Stimulated activated CD8-positive, alpha-beta memory T cell treated with anti-CD3 and anti-CD28 coated beads, Interleukin-7, amount 100 ng/mL, for 4 hours (primary cell): ENCODE measurements at places on chromosomes 13 and 19.

GRCh38 chr13:21058361-21058760, 3.0 kb downstream of the LATS2 start:
- DNase-seq = no peak

GRCh38 chr19:43983544-43983911, 460 bp upstream of the ZNF155 start:
- no peak for DNase-seq

DNA sequence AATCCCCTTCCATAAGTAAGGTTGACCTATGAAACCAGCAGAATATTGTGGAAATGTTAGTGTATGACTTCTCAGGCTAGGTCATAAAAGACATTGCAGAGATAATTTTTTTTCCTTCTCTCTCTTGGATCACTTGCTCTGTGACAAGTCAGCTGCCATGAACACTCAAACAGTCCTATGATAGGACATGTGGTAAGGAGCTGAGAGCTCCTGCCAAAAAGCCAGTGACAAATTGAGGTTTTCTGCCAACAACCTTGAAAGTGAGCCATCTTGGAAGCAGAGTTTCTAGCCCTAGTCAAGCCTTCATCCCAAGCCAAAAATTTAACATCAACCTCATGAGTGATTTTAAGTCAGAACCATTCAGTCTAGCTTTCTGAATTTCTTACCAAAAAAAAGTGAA, 270.9 kb upstream of the NBEA start:
- no peak for DNase-seq

GRCh38 chr13:84607261-84608013, 725.2 kb upstream of the SLITRK1 start:
- no peak for DNase-seq

DNA sequence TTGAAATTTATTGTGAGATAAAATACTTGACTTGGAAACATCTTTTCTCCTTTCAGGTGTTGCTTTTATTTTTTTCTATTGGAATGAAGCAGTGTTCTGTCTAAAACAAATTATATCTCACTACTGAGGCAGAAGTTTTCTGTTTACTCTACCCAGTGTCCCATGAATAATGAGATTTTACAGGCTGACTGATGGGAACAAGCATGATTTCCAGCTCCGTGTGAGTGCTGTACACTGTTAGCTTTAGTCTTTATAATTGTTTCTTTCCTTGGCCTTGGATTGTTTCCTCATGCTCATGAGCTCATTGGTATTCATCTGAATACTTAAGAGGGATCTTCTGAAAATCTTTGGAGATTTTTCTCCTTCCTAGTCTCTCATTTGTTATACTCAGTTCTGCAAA, 2049.5 kb upstream of the PRR20A start:
- no peak for DNase-seq

- no peak for DNase-seq
Observed at GRCh38 chr13:103289681-103290080, 223.5 kb upstream of the SLC10A2 start.

GRCh38 chr13:85408415-85408814, 390.8 kb downstream of the SLITRK6 start:
- no peak for DNase-seq

- no peak for DNase-seq
Observed at GRCh38 chr19:30557212-30557611, 185.0 kb downstream of the ZNF536 start.

DNA sequence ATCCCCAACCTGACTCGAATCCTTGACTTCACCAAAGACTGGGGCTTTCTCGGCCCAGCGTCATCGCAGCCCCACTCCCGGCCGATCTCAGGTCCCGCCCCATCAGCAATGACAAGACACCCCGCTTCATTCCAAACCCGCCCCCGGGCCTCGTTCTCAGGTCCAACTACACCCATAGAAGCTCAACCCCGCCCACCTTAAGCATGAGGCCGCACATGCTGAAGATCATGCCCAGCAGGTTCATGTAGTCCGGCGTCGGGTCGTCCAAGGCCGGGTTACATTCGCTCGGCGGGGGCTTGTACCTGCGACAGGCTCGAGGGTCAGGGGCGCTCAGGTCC, 2.3 kb downstream of the WDR83 start:
- DNase-seq = peak; percentile 55

DNA sequence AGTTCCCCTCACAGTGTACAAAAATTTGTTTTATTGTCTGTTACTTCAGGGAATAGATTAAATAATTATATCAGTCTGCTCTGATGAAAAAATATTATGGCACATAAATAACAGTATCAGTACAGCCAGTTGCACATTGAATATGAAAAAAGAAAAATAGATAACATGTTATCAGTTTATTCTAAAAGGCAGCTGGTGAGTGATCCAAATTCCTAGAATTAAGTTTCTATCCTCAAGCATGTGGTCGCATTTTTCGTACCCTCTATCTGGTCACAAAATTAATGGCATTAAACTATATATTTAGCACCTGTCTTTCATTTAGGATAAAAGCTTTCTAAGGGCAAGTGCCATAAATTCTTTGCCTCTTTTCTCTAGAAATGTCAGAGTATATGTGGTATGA, 944.8 kb upstream of the PCDH9 start:
- no peak for DNase-seq

DNA sequence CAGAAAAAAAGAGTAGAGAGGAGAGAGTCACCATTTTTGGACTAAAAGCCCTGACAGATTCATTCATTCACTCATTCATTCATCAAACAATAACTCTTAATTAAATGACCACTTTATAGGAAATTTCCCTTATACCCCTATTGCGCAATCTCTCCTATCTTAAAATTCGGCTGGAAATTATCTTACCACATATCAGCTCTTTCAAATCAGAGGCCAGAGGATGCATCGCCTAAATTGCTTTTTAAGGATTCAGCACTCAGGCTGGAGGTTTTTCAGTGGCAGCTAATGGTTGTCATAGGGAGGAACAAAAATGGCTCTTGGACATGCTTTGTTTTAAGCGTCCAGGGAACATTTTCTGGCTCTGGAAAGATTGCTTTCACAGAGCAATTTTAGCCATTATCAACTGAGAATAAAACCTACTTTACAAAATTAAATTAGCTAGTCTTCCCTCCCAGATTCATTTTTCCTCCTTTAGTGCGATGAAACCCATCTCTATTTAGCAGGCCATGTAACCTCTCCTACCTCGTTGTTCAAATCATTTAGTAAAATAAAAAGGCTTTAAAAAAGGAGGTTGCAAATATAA, 115.2 kb downstream of the OLFM4 start:
- no peak for DNase-seq

DNA sequence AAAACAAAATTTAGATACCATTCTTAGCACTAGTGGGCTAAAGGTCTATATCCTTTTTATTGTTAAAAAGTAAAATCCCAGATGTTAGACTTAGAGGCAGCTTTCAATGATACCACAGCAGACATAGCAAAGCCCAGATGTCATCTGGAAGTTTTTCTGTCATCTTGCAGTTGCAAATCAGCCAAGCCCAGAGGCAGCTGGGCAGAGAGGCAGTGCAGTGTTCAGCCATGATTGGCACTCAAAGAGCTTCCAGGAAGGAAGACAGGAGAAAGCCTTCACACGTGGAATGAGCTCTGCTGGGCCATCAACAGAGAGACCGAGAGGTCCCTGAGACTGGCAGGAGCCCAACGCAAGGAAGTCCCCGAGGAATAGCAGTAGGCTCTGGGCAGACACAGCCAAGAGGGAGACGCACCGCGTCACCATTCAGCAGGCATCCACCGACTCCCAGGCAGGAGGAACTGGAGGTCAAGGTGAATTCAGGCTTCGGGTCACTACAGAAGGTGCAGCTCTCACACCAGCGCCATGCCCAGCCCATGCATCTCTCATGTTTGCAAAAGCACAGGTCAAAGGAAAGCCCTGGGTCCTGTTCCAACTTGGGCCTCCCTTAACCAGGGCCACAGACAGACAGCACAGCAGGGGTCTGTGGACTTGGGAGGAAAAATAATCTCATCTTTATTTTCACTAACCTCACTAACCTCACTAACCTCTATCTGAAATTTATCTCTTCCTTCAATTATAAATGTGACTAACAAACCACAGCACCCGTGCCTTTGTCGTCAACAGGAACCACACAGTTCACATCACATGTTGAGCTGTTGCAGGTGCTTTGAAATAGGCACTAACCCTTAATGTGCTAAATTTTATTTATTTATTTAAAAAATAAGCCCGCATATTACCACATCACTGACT, 54.9 kb downstream of the TUBGCP3 start:
- no peak for DNase-seq

- no peak for DNase-seq
Observed at GRCh38 chr19:32289566-32290210, 55.7 kb upstream of the ZNF507 start.

DNA sequence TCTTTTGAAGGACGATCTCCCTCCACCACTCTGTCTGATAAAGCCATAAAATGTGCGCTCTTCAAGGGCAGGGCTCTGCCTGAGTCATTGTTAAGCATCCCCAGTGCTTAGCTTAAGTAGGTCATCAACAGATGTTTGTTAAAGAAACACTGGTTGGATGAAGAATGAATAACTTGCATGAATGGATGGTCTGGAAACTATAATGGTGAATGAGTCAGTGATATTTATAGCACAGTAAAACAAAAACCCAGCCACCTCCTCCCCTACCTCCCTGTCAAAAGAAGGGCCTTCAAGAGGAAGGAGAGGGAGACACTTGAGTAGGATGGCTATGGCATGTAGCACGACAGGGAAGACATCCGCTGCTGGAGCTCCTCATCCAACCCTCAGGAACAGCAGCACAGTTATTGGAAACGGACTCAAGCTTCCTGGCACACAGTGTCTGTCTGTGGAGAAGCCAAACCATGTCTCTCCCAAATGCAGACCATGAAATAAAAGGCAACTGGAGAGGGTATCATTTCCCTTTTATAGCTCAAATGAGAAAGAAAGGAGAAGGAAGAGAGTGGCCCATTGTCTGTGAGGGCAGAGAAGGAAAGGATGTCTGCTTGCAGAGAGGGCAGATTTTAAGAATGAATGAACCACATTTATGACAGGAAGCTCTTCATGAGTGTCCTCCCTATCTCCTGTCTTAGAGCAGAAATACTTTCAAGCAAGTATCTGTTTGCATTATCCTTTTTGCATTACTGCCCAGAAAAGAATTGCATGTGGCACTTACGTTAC, 183.5 kb upstream of the UBL3 start:
- no peak for DNase-seq

- DNase-seq = no peak
Observed at GRCh38 chr13:30872276-30872594, 33.8 kb upstream of the MEDAG start.

- DNase-seq = no peak
Observed at GRCh38 chr13:42876887-42877545, 95.6 kb downstream of the FAM216B start.

- DNase-seq = no peak
Observed at GRCh38 chr19:12034198-12034597, 1.3 kb downstream of the ZNF433 start.

DNA sequence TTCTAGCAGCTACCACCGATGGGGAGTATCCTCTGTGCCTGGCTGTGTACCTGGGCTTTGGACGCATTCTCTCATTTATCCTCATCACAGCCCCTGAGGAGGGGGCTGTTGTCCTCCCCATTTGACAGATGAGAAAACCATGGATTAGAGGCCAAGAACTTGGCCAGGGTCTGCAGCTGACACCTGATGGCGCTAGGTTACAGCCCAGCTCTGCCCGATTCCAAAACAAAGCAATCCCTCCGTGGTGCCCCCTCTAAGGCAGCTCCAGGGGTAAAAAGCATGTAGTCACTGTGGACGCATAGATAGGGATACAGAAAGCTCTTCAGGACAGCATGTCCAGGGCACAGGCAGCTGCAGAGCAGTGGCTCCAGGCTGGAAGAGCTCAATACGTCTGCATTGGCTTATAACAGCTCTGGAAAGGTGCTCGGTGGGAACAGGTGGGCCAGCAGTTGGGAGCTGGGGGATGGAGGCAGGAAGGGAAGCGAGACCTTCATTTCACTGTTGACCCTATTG, 35.4 kb upstream of the UQCRFS1 start:
- DNase-seq = no peak

GRCh38 chr13:32381539-32381938, 46.4 kb downstream of the N4BP2L1 start:
- peak; percentile 5 for DNase-seq

GRCh38 chr19:38004521-38005223, 97.7 kb downstream of the SIPA1L3 start:
- DNase-seq = no peak
